ENCODE measurements at places on chromosomes 1 and 21.

DNA sequence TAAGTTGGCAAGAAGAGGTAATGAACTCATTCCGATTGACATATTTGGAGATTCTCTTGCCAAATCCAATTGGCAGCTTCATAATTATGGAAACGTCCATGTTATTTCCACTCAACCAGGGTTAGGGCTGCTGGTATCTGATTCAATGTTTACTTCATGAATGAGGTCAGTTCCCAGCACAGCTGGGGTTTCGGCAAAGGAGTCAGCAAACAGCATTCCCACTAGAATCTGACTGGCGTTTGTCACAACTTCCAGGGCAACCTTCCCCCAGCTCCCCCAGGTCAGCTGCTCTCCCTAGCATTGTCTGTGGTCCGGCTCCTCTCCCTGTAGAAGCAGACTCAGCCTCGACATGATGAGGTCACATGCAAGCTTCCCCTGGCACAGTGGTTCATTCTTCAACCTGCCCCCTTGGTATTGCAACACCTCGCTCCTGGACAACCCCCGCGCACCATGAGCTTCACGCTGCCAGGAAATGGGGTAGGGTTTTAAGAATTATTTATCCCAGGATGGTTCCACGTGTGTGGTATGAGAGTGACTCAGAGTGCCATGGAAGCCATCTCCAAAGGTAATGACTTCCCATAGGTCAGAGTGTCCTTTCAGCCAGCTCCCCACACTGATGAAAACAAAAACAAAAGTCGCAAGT lies 100.7 kb upstream of the SLC25A33 start:
- DNase-seq, result no peak

DNA sequence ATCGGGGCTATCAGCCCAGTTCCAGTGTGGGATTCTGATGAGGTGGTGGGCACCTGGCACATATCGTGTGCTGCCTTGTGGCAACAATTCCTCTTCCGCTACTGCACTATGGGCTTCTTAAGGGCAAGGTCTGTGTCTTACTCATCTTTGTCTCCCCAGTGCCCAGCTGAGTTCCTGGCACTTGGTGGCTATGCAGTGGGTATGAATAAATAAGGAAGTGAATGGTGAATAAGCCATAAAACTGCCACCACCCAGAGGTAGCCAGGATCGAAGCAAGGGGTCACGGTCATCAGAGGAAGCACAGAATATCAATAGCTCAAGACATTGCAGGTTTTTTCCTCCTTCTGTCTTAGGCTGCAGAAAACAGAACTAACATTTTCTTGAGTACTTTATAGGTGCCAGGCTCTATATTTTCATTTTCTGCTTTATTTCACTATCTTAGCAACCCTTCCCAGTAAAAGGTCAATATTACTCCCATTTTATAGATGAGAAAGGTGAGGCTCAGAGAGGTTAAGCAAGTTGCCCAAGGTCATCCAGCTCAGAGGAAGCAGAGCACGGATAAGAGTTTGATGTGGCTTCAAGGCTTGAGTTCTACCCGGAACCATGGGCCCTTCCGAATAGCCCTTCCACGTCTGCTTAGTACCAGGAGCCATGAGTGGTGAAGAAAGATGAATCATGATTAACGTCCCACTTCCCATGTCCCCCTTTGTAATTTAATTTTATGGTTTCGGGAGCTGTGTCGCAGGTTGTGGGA lies 10.2 kb downstream of the C1orf94 start:
- DNase-seq, result no peak

- DNase-seq, result no peak
These were observed 4.6 kb downstream of the KRTAP10-12 start for GRCh38 chr21:44701541-44701940.

DNA sequence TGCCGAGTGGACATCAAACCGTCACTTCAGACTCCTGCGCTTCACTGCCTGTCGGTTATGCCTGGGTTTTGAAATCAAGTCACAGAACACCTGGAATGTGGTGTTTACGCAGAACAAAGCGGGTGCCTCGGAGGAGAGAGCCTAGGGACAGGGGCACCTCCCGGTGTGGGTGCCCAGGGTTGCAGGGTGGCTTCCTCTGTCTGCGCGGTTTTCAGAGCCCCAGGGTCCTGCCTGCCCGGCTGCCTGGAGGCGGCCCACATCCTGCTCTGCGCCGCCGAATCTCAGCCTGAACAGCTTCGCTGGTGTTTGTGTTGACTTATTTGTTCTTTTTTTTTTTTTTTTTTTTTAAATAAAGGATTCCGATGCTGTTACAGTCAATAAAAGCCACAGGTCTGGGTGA lies 113.5 kb upstream of the COL6A1 start:
- DNase-seq, result no peak

GRCh38 chr1:209850342-209850979 lies 22.7 kb downstream of the UTP25 start:
- DNase-seq, result peak; percentile 82

All from posterior cingulate gyrus (tissue), 11 donors.